Peyer's patch (tissue), 4 donors: ENCODE measurements at places on chromosomes 11 and 22.

DNA sequence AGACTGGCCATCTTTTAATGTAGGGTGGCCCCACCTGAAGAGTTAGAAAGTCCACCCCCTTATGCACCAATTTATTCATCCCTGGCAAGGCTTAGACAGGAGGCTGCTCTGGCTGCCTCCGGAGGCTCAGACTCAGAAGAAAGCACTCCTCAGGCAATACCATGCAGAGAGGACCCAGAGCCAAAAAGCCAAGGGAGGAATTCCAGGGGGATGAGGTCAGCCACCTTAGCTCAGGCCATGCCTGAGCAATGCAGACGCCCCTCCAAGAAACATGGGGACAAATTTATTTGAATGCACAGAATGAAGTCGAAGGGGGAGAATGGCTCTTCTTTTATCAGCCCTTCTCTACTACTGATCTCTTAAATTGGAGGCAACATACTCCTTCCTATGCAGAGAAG is 39.7 kb upstream of the GLYAT start:
- no peaks in the 10 kb centered on the region for H3K4me1 ChIP-seq
- DNase-seq, result no peak
- H3K27ac ChIP-seq, result no peak overlapping the region
- H3K27me3 ChIP-seq, result peaks cover 1% of the 10 kb centered on the region
- H3K4me3 ChIP-seq, result no peak overlapping the region
- no peaks in the 10 kb centered on the region for H3K36me3 ChIP-seq

- H3K4me3 ChIP-seq, result no peak overlapping the region
- no peaks in the 10 kb centered on the region for H3K4me1 ChIP-seq
- H3K27me3 ChIP-seq, result no peaks in the 10 kb centered on the region
Measured at GRCh38 chr22:45731041-45731797, 59.6 kb downstream of the ATXN10 start.

- no peaks in the 10 kb centered on the region for H3K36me3 ChIP-seq
- H3K27ac ChIP-seq, result no peak overlapping the region
- H3K27me3 ChIP-seq, result no peaks in the 10 kb centered on the region
- no peak for DNase-seq
Measured at GRCh38 chr11:48036011-48036410, 55.7 kb downstream of the PTPRJ start.

GRCh38 chr11:7436657-7437056 is 48.6 kb upstream of the OLFML1 start:
- peak; percentile 47 for DNase-seq
- no peak overlapping the region for H3K4me3 ChIP-seq
- H3K36me3 ChIP-seq, result no peaks in the 10 kb centered on the region
- no peaks in the 10 kb centered on the region for H3K4me1 ChIP-seq
- no peak overlapping the region for H3K27ac ChIP-seq

- H3K4me3 ChIP-seq, result peak overlapping the region; percentile 38
- no peaks in the 10 kb centered on the region for H3K27me3 ChIP-seq
Measured at GRCh38 chr11:85685125-85685819, 723 bp downstream of the CCDC89 start.

DNA sequence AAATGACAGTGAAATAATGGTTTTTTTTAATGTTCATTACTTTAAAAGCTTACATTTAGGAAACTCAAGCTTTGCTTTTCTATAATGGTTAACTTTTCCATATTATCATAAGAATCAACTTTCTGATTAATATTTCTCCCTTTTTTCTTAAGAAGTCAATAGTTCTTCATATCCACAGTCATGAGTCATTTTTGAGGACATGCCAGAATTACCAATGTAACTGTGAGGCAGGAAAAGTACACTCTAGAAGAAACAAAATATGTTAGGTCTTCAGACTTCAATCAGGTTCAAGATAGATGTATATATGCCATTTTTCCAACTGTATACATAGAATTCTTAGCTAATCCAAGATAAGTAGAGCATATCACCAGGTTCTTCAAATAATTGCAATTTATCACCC is 10.9 kb downstream of the MS4A6A start:
- no peak overlapping the region for H3K27ac ChIP-seq
- H3K27me3 ChIP-seq, result no peaks in the 10 kb centered on the region
- H3K36me3 ChIP-seq, result no peaks in the 10 kb centered on the region
- no peak overlapping the region for H3K4me3 ChIP-seq
- DNase-seq, result no peak

GRCh38 chr11:75655605-75656004 is 13.2 kb downstream of the MAP6 start:
- DNase-seq, result no peak
- H3K4me3 ChIP-seq, result no peak overlapping the region
- no peaks in the 10 kb centered on the region for H3K36me3 ChIP-seq

DNA sequence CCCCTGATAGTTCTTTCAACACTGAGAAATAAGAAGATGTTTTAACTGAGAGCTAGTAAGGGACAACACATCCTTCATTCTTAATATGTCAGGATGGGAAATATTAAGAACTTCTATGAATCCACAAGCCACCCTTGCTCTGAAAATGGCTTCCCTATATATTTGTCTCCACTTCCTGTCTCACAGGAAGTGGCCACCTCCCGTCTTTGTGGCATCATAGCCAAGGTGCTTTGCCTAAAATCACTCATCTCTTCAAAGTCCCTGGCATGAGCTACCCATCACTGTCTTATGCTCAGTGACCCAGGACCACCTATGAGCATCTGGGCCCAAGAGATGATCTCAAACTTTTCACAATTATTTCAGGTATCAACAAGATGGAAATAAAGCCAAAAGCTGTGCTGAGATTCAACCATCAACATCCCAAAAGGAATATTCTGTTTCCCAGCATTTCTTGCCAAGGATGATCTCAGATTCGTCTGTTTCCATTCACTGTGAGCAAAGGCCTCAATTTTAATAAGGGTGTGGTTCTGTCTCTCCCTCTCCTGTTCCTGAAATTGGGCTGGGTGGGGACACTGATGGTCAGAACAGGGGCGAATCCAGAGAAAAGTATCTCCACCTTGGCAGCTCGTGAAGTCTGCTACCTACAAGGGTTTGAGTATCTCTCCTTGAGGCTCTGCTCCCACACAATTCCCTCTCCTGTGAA is 493.9 kb downstream of the MN1 start:
- no peak overlapping the region for H3K4me3 ChIP-seq
- no peaks in the 10 kb centered on the region for H3K36me3 ChIP-seq
- H3K27me3 ChIP-seq, result no peaks in the 10 kb centered on the region
- H3K4me1 ChIP-seq, result no peaks in the 10 kb centered on the region
- DNase-seq, result no peak

- H3K27me3 ChIP-seq, result no peaks in the 10 kb centered on the region
- DNase-seq, result no peak
- H3K4me1 ChIP-seq, result no peaks in the 10 kb centered on the region
Measured at GRCh38 chr22:19214078-19214473, 35.5 kb upstream of the SLC25A1 start.

GRCh38 chr22:33418484-33418883 is 360.3 kb upstream of the SYN3 start:
- no peak overlapping the region for H3K27ac ChIP-seq
- no peaks in the 10 kb centered on the region for H3K27me3 ChIP-seq
- DNase-seq, result no peak

DNA sequence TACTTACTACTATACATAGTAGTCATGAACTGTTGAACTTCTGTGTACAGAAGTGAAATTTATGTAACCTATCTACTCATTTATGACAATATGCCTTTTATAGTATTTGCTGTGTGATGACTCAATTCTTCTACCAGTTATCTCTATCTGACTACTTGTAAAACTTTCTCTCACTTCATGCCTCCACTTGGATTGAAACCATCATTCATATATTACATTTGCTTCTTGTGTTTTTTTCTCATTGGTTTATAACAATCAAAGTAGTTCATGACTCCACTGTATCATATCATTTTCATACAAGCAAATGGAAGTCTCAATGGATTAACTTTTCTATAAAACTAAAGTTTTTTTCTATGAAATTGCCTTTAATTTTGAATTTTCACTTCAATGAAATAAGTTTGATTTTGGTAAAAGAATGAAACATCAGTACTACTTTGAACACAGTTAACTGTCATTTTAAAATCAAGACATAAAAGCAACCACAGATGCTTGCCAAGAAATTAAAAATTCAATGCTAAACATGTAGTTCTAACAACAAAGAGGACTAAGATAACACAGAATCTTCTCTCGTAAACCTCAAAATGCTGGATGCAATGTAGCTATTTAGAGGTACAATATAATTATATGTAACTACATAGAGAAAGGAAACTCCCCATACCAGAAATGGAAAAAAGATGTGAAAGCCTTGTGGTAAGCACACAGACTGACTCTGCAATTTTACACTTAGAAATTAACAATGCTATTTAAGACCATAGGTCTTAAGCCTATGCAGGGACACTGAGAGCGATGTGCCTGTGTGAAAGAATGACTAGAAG is 27.6 kb upstream of the EXPH5 start:
- no peak overlapping the region for H3K4me3 ChIP-seq
- H3K36me3 ChIP-seq, result no peaks in the 10 kb centered on the region
- no peak overlapping the region for H3K27ac ChIP-seq
- DNase-seq, result no peak
- no peaks in the 10 kb centered on the region for H3K4me1 ChIP-seq
